ENCODE measurements at places on chromosomes 7 and 10.

DNA sequence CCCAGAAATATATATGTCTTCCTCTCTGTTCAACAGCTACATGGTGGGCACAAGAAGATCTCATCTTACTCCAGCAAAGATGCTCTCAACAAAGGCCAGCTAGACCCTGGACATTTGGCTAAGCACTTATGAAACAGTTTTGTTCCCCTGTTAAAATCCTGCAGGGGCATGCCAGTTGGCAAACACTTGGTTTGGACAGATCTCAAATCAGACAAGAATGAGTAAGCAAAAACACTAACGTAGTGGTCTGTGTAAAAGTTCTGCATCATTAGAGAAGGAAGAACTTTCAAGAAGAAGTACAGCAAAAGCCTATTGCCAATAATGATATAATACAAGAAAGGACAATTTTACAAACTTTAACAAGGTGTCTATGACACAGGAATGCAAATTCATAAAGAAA is 125.6 kb downstream of the CALN1 start:
- DNase-seq: no peak

GRCh38 chr10:124978376-124978725 is 36.4 kb downstream of the ZRANB1 start:
- DNase-seq: no peak

DNA sequence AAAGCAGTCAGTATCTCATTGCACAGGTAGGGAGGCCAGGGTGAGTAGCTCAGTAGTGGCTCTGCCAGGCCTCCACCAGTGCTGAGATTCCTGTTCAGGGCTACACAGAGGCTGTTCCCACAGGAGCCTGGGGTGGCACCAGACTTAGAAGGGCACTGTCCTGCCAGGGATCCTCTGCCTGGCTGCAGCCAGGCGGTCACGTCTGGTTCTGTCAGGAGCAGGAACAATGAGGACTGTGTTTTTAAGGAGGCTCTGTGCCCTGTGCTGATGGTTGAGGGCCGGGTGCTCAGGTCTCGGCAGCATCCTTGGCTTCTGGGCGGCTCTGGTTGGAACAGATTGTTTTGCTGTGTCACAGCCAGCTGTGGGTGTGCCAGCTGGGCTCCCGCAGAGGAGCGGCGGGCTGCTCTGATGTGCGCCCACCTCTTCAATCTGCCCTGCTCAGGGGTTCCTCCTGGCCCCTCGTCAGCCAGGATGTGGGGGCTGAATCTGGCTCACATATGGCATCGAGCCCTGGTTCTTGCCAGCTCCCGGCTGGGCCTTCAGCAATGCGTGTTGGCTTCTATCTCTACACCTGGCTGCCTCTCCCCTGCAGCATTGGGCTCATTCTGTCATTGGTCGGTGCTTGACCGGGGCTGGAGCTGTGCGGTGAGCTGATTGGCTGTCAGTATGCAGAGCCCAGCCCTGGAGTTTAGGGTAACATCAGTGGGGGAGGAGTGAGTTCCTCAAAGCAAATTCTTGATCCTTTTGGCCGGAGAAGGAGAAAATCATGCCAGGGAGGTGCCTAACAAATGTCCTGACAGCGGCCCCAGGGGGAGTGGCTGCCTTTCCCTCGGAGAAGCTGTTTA is 41.2 kb downstream of the TACR2 start:
- DNase-seq: no peak

GRCh38 chr7:70808876-70809275 is 323.1 kb upstream of the GALNT17 start:
- no peak for DNase-seq

- no peak for DNase-seq
Measured at GRCh38 chr7:13386741-13387140, 602.7 kb downstream of the ETV1 start.

DNA sequence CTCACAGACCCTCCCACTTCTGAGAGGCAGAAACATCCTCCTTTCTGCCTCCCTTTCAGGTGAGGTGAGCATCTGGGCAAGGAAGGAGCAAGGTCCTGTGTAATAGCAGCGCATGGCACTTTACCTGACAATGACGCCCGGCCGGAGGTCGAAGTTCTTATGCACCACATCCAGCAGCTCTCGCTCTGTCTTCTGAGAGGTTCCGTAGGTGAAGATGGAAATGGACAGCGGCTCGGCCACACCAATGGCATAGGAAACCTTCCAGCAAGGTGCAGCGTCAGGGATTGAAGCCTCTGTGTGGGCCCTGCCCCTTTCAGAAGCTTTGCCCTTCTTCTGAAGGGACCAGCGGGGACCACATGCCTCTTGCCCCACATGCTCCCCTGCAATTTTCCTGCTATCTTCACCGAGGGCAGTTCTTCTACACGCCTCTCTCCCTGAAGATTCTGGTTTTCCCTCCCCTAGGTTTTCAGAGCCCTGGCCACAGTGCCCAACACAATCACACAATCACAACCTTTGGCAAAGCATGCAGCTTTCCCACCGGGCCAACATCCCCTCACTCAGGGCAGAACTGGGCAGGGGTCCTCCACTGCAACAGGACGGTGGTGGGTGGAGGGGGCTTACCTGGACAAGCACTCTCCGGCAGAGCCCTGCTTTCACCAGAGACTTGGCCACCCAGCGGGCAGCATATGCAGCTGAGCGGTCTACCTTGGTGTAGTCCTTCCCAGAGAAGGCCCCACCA is 14.9 kb downstream of the MAT1A start:
- no peak for DNase-seq

GRCh38 chr10:70221030-70221429 is 12.2 kb downstream of the PPA1 start:
- no peak for DNase-seq
